ENCODE measurements at places on chromosomes 1 and 21. TPM values are rescaled to one million over a fixed set of nuclear protein-coding genes. Genes with fewer than 3 reads are reported as not detected.

CITED4 gene
- 0.47 TPM for total RNA-seq

TRIM46 gene
- total RNA-seq = 3.5 TPM

SLC9C2 gene
- total RNA-seq = not detected

FGR gene
- 0.09 TPM for total RNA-seq

BARHL2 gene
- not detected for total RNA-seq

RER1 gene
- total RNA-seq = 73.9 TPM

TFF2 gene
- total RNA-seq = not detected

SMPDL3B gene
- not detected for total RNA-seq

CCDC30 gene
- 0.95 TPM for total RNA-seq

ADAMTS5 gene
- total RNA-seq = 5.4 TPM

SELL gene
- total RNA-seq = 0.09 TPM

CD48 gene
- under 0.01 TPM for total RNA-seq

MTOR gene
- 30.9 TPM for total RNA-seq

GNAT2 gene
- 0.79 TPM for total RNA-seq

LEFTY1 gene
- not detected for total RNA-seq

SH2D1B gene
- not detected for total RNA-seq

DOCK7 gene
- total RNA-seq = 74.9 TPM

CRYBG2 gene
- total RNA-seq = under 0.01 TPM

TCHH gene
- not detected for total RNA-seq

HFM1 gene
- 0.43 TPM for total RNA-seq

SPRR1B gene
- total RNA-seq = not detected

SLAMF6 gene
- not detected for total RNA-seq

KIAA1614 gene
- 7.9 TPM for total RNA-seq

Data from bronchial smooth muscle cell (primary cell).